Muscle of arm (tissue), 14 donors: ENCODE measurements at places on chromosomes 7 and 10.
A peak's percentile ranks its signal among the peaks of the same experiment; 100 is the strongest.

GRCh38 chr10:49738616-49739360, 23.3 kb downstream of the OGDHL start:
- DNase-seq = no peak

DNA sequence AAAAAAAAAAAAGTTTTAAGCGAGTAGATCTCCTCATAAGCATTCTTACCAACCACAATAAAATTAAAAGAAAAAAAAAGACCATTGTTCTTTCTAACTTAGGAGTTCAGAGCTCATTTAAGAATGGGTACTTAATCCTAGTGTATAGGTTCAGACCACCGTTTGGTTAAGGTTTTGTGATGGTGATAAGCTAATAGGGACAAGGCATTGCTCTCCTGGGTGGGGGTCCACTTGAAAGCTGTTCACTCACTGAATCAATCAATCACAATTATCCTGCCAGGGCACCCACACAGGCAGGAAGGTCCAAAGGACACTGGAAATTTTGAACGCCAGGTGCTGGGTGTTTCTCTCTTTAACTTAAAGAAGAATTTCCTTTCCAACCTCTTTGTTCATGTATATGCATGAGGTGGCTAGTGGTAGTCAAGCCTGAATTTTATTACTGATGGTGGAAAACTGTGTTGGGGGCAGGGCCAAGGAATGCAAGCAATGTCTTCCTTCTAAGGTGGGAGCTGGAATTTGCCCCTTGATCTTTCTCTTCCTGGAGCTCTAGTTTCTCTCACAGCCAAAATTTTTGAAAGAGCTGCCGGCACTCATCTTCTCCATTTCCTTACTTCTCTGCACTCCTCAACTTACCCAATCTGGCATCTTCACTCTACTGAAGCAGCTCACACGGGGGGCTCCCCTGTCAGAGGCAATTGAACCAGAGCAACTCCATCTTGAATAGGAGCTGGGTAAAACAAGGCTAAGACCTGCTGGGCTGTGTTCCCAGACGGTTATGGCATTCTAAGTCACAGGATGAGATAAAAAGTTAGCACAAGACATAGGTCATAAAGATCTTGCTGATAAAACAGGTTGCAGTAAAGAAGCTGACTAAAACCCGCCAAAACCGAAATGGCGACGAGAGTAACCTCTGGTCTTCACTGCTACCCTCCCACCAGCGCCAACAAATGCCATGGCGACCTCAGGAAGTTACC, 7.5 kb upstream of the FAM131B start:
- no peak for DNase-seq

- no peak for DNase-seq
These were observed 69.4 kb downstream of the DNAJB6 start for GRCh38 chr7:157405914-157406810.

GRCh38 chr10:71598621-71599055, 120.9 kb downstream of the C10orf105 start:
- peak; percentile 48 for DNase-seq

GRCh38 chr7:97842006-97842405, 30.2 kb downstream of the ASNS start:
- DNase-seq = no peak

DNA sequence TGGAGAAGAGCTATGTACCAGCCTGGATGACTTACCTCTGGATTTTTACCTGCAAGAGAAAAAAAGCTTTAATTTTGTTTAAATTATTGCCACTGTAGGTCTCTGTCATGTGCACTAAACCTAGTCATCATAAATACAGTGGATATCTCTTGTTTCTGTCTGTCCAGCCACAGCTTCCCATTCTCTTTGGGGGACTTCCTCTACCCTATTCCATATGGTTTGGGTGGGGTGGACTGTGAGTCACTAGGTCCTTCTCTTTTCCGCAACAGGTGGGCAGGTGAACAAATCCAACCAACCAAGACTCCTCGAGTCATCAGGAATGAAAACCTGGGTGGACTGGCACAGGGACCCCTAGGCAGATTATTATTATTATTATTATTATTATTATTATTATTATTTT, 87.3 kb upstream of the CYTH3 start:
- DNase-seq = no peak

GRCh38 chr7:136290351-136290750, 313.2 kb upstream of the MTPN start:
- DNase-seq = no peak

GRCh38 chr7:19713676-19714075, 4.8 kb upstream of the POLR1F start:
- peak; percentile 40 for DNase-seq

- DNase-seq = no peak
These were observed 10.7 kb downstream of the CUTC start for GRCh38 chr10:99742701-99743100.

GRCh38 chr10:116522803-116523381, 22.8 kb upstream of the PNLIP start:
- no peak for DNase-seq

DNA sequence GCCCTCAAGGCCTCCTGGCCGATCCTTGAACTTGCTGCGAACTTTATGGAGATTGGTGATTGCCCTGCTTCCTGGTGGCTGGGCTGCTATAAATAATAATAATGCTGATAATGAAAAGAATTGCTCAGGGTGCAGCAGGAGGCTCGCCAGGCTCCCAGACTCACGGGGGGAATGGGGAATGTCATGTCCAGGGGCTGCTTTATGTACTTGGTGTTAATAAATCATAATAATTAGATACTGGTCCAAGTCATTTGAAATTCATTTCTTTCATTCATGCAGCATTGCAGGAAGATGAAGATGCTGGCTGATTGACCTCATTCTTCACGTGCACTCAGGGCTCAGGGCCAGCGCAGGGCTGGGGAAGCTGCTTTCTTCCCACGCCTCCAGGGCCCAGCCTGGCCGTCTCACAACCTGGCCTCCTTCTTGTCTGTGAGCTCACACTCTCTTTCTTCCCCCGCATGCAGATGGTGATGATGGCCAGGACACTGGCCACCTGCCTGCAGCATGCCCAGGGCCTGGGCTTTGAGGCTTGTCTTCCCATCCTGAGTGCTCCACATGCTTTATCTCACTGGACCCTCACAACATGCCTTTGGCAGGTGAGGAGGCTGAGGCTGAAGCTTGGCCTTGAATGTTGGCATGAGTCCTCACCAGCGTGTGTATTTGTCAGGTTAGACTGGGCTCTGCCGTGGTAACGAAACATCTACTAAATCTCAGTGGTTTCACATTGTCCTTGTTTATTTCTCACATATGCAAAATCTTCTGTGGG, 138.4 kb upstream of the TNS3 start:
- peak; percentile 78 for DNase-seq

GRCh38 chr7:19464751-19465150, 244.1 kb downstream of the POLR1F start:
- DNase-seq = no peak

GRCh38 chr7:145957160-145957890, 159.3 kb upstream of the CNTNAP2 start:
- DNase-seq = no peak

GRCh38 chr10:107971411-107971810, 806.9 kb upstream of the SORCS1 start:
- no peak for DNase-seq
